DMS79 (cell line): ENCODE measurements at places on chromosomes 12 and 14.

GRCh38 chr12:27060740-27061139 lies 21.6 kb downstream of the C12orf71 start:
- DNase-seq: no peak

DNA sequence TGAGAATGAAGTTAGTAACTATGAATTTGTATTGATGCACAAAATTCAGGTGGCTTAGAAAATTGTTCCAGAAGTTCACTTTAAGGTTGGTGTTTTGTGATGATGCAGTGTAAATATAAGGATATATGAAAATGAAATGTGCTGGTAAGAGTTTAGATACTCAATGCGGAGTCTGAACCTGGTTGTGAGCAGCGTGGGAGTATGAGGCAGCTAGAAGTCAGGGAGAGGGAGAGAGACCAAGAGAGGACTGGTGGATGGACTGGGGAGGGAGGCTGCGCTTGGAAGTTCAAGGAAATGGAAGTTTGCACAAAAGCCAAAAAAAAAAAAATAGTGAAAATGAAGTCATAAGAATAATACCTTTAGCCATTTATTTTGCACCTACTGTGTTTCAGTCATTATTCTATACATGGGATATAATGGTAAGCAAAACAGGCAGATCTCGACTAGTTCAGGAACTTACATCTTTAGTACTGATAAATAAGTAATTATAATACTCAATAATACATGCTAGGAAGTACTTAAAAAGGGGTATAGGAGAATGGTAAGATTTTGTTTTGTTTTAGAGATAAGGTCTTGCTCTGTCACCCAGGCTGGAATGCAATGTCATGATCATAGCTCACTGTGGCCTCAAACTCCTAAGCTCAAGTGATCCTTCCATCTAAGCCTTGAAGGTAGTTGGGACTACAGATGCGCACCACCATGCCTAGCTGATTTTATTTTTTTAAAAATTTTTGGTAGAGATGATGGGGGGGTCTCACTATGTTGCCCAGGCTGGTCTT lies 10.0 kb upstream of the RAB21 start:
- no peak for DNase-seq

- peak; percentile 3 for DNase-seq
These were observed 120.0 kb downstream of the PRICKLE1 start for GRCh38 chr12:42469355-42470175.

DNA sequence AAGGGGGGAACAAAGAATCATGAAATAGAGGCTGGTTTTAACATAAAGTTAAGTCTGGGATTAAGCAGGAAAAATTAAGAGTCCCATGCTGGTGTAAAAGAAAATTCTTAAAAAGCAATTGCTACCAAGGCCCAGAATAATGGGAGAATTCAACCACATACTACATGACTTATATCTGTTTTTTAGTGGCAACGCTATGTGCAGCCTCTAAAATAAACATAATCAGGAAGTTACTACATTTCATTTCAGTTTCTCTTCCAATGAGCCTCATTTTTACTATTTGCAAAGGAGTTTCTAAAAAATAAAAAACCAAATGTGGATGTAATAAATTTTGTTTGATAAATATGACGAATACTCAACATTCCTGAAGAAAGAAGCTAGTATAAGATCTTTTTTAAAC lies 58.1 kb downstream of the CPNE8 start:
- DNase-seq: no peak

GRCh38 chr12:76024942-76025600 lies 6.5 kb downstream of the PHLDA1 start:
- no peak for DNase-seq

DNA sequence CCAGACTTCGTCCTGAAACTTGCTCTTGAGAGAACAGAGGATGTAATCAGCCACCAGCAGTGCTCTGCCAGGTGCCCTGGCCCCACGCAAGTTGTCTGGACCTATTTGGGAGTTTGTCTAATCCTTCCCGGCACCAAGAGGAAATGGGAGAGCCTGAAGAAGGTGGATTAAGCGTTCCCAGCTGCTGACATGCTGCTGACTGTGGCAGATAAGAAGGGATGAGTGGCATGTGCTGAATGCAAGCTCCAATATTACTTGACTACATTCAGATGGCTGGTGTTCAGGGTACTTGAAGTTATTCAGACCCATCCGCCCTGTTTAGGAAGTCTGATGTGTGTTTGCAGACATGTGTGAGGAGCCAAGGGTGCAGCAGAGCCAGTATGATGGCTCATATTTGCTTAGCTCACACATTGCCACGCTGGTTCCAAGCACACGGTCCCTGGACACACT lies 440.6 kb upstream of the CCDC196 start:
- DNase-seq: no peak

GRCh38 chr12:99201906-99202645 lies 445.5 kb upstream of the GARIN6 start:
- no peak for DNase-seq

GRCh38 chr14:31619440-31619839 lies 58.2 kb downstream of the NUBPL start:
- no peak for DNase-seq

- DNase-seq: no peak
These were observed 233.5 kb downstream of the EFCAB11 start for GRCh38 chr14:89720741-89721729.

- no peak for DNase-seq
These were observed 40.7 kb downstream of the ELK3 start for GRCh38 chr12:96234591-96235483.

GRCh38 chr12:28583701-28584261 lies 393.5 kb downstream of the CCDC91 start:
- peak; percentile 98 for DNase-seq

DNA sequence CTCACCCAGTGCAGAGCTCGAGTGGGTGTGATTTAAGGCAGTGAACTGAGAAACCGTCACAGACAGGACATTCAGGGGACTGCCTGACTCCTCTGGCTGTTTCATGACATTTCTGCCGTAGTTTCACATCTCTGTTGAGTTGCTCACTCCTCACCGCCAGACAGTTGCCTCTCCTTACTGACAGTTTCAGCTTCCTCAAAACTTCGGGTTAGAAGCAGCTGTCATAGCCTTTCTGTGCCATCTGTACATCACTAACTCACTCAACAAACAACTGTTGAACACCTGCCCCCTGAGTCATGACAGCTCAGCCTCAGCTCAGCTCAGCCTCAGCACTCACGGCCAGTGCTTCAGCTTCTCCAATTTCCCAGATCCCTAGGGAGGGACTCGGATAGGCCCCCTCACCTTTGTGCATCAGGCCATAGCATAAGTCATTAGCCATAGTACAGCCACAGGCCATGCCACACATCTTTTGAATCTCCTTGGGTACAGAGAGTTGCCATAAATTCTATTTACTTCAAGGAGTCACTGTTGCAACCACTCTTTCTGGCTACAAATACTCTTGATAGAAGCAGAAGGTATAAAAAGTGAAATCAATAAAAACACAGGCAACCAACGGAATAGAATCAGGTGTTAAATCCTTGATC lies 6.2 kb upstream of the SLC15A4 start:
- DNase-seq: no peak

GRCh38 chr12:74685385-74685784 lies 147.8 kb downstream of the ATXN7L3B start:
- DNase-seq: no peak
